ENCODE measurements at places on chromosomes 12 and 14. TPM values are rescaled to one million over a fixed set of nuclear protein-coding genes. Genes with fewer than 3 reads are reported as not detected.
A peak's percentile ranks its signal among the peaks of the same experiment; 100 is the strongest.

- DNase-seq: peak; percentile 9
These were observed 50.0 kb upstream of the GPATCH2L start for GRCh38 chr14:76101391-76102379.

DNA sequence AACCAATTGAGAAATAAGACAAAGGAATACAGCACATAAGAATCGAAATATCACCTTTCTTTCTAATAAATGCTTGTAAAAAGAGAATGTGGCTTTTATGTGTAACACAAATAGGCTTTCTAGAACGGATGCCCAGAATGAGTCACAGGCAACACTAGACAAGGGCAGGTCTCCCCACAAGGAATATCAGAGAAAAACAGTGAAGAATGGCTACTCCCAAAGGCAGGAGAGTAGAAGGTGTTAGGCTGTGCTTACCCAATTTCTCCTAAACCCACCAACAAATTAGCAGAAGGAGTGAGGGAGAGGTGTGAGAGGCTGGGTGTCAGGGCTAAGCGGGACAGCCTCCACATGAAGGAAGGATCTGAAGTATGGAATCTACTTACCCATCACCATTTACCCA is 55.2 kb downstream of the GALNT4 start:
- DNase-seq: peak; percentile 78

DNA sequence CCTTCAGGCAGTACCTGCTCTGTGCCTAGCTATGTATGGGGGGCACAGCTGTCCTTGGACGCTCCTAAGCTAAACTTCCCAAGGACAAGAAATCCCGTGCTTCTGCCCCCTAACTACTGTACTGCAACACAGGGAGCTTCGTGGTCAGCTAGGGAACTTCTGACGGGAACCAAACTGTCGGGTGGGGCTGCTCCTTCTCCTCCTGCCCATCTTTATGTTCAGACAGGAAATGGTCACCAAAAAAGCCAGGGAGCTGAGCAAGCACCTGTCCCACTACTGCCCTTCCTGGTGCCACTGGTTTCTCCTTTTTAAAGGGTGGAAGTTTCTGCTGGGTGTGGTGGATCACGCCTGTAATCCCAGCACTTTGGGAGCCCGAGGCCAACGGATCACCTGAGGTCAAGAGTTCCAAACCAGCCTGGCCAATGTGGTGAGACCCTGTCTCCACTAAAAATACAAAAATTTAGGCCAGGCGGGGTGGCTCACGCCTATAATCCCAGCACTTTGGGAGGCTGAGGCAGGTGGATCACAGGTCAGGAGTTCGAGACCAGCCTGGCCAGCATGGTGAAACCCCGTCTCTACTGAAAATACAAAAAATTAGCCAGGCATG is 26.6 kb downstream of the PXN start:
- DNase-seq: no peak

- DNase-seq: no peak
These were observed 42.1 kb downstream of the PRMT8 start for GRCh38 chr12:3532931-3533702.

The RHEBL1 gene
- 1.2 TPM for total RNA-seq

The SLC39A9 gene
- total RNA-seq: 156 TPM

GRCh38 chr14:99671235-99672224 is 12.6 kb upstream of the CYP46A1 start:
- no peak for DNase-seq

DNA sequence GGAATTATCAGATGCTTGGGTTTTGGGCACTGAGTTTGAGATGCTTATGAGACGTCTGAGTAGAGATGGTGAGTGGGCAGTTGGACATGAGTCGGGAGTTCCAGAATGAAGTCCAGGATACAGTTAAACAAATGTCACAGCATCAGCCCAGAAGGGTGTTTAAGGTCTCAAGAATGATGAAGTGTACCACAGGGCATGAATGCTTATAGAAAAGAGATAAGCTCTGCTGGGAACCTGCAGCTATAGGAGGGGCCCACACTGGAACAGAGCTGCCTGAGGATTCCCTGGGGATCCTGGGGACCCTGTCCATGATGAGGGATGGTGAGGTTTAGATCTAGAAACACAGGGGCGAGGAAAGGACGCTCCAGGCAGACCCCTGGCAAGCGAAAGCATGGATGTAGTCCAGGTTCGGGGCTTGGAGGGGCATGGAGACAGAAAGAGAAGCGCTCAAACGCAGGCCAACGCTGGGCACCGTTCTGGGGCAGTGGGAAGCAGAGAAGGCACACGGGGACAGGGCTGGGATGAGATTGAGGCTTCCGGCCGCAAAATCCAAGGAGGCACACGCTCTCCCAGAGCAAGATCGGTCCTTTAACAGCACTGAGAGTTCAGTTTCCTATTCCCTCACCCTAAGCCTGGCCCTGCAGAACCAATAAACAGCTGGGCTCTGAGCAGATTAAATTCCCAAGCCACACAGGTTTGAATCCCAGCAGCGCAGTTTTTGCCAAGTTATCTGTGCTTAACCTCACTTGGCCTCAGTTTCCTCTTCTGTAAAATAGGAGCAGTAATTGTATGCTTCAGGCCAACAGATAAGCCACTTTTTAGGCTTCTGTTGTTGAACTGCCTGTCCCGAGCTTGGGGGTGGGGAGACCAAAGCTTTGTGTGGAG is 52.9 kb downstream of the EID3 start:
- no peak for DNase-seq

The SLC25A47 gene
- not detected for total RNA-seq

GRCh38 chr12:31896514-31897039 is 62.6 kb upstream of the RESF1 start:
- peak; percentile 78 for DNase-seq

The GLIPR1L2 gene
- total RNA-seq: 0.05 TPM

GRCh38 chr14:76904740-76905569 is 78.7 kb downstream of the LRRC74A start:
- DNase-seq: peak; percentile 87

DNA sequence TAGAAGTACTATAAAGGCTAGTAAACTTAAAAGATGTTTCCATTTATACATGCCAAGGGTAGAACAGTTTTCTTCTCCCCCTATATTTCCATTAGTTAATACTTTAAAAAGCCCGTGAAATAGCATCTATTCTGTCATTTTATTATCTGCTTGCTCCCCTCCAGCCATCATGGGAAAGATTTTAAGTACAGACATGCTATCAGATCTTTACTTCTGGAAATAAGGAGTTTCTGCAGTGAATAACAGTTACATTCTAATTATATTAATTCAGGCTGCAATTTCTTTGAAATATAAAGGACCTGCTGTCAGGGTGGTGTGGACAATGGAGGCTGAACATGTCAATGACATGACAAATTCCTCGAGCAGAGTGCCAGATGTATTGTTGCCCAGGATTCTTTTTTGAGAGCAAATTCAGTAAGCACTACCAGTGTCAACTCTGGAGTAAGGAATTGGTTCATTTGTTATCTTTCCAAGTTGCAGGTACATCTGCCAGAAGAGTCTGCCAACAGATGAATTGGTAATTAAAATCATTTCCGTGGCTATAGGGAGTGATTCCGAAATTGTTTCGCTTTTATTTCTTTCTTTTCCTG is 151.3 kb downstream of the BTG1 start:
- DNase-seq: peak; percentile 45

The NGB gene
- total RNA-seq: not detected

- peak; percentile 41 for DNase-seq
These were observed 12.1 kb downstream of the ACADS start for GRCh38 chr12:120737557-120738251.

- DNase-seq: no peak
These were observed 513 bp downstream of the HOXC11 start for GRCh38 chr12:53973236-53974042.

DNA sequence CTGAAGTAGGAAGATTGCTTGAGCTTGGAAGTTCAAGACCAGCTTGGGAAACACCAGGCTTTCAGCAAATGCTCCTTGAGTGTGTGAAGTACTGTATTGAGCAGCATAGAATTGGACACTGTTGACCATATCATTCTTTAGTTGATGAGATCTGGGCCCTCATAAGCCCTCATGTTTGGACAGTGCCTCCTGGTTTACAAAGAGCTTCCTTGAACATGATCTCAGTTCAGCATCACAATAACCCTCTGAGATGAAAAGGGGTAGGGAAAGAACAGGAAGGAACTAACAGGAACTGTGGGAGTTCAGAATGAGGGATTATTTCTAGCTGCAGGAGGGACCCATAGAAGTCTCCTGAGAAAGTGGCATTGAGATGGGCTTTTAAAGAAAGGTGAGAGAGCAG is 153.2 kb downstream of the C12orf75 start:
- peak; percentile 43 for DNase-seq

DNA sequence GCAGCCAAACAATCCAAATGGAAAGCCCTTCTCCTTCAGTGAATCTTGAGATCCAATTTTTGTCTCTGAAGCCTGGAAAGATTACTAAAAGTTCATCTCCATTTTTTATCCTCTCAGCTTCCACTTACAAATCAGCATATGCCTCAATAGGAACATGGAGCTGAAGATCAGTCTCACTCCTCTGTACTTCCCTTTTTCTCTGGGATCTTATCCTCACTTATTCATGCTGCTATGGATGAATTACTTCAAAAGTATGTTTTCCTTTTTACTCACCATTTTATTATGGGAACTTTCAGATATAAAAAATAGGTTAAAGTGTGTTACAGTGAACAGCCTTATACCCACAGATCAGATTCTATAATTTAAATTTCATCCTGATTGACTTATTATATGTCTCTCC is 14.4 kb upstream of the NTF3 start:
- DNase-seq: no peak

DNA sequence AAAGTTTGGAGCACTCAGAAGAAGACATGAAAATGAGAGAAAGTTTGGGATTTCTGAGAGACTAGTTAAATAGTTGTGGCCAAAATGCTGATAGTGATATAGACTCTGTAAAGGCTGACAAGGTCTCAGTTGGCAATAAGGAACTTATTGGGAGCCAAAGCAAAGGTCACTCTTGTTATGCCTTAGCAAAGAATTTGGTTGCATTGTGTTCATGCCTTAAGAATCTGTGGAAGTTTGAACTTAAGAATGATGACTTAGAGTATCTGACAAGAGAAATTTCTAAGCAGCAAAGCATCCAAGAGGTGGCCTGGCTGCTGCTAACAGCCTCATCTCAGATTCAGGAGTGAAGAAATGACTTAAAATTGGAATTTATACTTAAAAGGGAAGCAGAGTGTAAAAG is 113.8 kb downstream of the PIK3C2G start:
- no peak for DNase-seq

DNA sequence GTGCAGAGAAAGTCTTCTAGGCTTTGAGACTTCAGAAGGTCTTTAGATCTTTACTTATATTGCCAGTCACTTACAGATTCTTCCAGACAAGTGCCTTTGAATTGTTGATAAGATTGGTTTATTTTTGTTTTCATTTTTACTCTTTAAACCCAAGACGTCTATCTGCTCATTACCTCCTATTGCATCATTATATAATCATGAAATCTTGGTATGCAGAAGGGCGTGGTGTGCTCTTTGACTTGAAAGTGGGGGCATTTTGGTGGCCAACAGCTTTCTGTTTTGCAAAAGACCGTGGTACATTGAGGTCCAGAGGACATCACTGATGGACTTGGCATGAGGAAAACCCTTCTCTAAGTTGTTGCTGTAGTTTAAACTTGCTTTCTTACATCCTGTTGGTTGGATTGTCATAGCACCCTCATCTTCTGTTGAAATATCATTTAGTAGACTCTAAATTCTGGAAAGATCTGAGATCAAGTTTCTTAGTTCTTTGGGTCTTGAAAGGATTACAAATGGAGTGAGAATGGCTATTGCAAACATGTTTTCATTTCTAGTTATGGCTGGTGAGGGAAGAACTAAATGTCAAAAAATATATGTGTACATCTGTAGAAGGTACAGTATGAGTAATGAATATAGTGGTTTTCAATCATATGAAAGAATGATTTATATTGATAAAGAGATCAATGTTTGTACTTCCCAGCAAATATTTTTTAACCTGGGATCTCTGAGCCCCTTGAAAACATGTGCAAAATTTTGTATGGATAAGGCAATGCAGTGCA is 441.8 kb downstream of the NRXN3 start:
- DNase-seq: no peak

The ATP2B1 gene
- 35.8 TPM for total RNA-seq

- no peak for DNase-seq
These were observed 20.4 kb downstream of the ZFYVE21 start for GRCh38 chr14:103735815-103736545.

DNA sequence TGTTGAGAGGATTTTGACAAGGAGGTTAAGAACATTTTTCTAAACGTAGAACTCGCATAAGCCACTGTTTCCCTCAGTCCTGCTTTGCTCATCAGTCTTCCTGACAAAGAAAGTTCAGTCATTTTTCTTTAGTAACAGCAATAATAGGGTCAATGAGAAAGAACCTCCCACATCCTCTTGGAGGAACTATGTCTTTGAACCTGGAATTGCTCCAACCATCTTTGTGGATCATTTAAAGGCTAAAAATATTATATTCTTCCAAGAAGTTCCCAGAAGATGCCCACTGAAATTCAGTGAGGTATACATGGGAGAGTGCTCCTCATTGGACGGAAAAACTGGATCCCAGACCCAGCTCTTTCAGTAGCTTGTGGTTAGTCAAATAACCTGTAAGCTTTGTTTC is 282.8 kb upstream of the FAR2 start:
- DNase-seq: no peak

GRCh38 chr12:47194501-47194900 is 114.7 kb upstream of the AMIGO2 start:
- DNase-seq: no peak

DNA sequence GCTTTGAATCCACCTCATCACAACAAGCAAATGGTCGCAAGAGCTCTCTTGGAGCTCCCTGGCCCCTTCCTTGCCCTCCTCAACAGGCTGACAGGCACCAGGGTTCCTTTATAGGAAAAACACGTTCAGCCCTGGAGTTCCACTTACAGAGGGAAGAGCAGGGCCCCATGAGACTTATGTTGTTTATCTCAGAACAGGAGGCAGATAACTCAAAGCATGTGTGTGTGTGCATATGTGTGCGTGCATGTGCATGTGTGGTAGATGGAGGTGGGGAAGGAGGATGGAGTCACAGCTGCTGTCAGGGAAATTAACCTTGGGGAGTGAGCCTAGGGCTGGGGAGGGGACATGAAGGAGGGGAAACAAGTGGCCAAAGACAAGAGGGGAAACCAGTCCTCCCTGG is 138.1 kb downstream of the DPF3 start:
- no peak for DNase-seq

DNA sequence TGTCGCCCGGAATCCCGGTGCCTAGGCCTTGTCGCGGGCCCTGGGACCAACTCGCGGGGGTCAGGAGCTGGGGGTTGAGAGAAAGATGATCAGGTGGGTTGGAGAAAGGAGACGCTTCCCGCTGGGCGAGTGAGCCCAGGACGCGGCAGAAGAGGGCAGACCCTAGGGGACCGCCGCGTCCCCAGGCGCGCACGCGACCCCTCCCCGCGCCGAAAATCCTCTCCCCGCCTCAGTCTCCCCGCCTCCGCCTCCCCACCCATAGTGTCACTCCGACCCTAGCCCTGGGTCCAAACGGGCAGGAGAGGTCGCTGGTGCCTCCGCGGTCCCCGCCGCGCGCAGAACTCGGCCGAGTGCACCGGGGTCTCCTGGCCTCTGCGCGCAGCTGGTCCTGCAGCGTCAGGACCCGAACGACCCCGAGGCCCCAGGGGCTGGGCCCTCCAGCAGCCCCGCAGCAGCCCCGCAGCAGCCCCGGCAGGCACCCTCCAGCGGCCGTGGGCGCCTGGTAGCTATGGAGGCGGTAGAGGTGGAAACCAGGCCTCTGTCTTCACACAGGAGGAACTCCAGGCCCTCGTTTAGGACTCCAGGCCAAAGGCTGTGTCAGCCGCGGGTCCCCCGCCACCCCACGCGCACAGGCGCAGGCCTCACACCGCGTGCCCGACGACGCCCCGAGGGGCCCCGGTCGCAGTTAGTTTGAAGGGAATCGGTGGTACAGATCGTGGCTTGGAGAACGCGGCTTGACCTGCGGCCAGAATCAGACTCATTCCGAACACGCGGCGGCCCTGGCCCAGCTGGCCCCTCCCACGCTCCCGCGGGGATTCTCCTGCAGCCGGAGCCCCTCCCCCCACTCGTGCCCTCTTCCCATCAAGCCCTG is 60.1 kb upstream of the EIF5 start:
- no peak for DNase-seq
